Naive thymus-derived CD4-positive, alpha-beta T cell (primary cell): ENCODE measurements at places on chromosomes 5 and 9. TPM values are rescaled to one million over a fixed set of nuclear protein-coding genes. Genes with fewer than 3 reads are reported as not detected.

Gene SLC36A2
- not detected for total RNA-seq

Gene ADAMTS2
- total RNA-seq = not detected

- no peak overlapping the region for H3K4me3 ChIP-seq
- H3K4me1 ChIP-seq = peaks cover 6% of the 10 kb centered on the region
- H3K36me3 ChIP-seq = no peaks in the 10 kb centered on the region
- H3K27me3 ChIP-seq = no peaks in the 10 kb centered on the region
Measured at GRCh38 chr9:109014608-109015280, 1.4 kb upstream of the CTNNAL1 start.

GRCh38 chr9:81564632-81565031 is 124.7 kb downstream of the TLE1 start:
- H3K36me3 ChIP-seq = no peaks in the 10 kb centered on the region
- no peak overlapping the region for H3K27ac ChIP-seq
- no peak overlapping the region for H3K4me3 ChIP-seq

GRCh38 chr9:93030642-93031628 is 27.6 kb upstream of the SUSD3 start:
- H3K4me3 ChIP-seq = no peak overlapping the region
- DNase-seq = no peak
- H3K36me3 ChIP-seq = peaks cover 38% of the 10 kb centered on the region
- peak overlapping the region; percentile 90 for H3K27ac ChIP-seq
- no peaks in the 10 kb centered on the region for H3K27me3 ChIP-seq
- H3K4me1 ChIP-seq = peaks cover 45% of the 10 kb centered on the region

DNA sequence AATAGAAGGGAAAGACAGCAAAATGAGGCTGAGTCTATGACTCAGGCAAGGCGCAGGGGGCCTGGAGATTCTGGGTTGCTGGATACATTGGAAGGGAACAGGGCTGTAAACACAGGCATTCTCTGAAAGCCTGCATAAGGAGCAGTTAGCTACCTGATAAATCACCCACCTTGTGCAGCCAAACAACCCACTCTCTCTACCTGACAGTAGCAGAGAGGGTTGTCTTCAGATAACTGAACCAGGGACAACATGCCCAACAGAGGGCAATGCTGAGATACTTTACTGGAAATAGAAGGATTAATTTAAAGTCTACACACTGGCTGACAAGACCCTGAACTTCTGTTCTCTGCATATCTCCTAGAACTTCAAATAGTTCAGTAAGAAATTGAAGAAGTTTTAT is 161.6 kb downstream of the KCTD16 start:
- H3K4me1 ChIP-seq = no peaks in the 10 kb centered on the region
- H3K4me3 ChIP-seq = no peak overlapping the region
- H3K27me3 ChIP-seq = no peaks in the 10 kb centered on the region
- DNase-seq = no peak

- no peak for DNase-seq
- no peak overlapping the region for H3K4me3 ChIP-seq
- no peaks in the 10 kb centered on the region for H3K36me3 ChIP-seq
Measured at GRCh38 chr5:111755942-111756381, 1.0 kb downstream of the NREP start.

DNA sequence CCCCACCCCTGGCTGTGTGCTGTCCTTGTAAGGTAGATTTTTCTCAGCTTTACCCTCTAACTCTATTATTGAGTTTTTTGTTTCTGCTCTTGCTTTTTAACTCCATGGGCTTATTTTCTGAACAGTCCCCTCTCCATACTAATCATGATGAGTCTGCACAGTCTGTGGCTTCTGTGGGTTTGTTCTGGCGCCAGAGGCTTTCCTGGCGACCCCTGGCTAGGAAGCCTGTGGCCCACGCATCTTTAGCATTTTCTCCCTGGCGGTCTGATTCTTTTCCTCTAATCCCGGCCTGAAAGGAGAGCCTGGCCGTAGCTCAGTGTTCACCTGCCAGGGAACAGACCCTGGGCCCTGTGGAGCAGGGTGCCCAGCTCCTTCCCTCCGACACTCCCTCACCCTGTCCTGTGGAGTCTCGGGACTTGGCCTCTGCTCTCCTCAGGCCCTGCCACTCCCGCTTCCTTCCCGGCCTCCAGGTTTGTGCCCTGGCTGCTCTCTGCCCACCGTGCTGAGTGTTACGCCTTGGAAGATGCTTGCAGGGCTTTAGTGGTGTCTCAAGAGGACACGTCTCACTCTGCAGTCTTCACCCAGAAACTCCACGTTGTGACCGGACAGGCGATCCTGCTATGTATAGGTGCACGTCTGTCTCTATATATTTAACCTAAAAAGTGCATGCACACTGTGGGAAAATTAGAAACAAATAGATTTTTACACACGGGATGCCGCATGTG is 31.7 kb upstream of the LRRC14B start:
- no peak for DNase-seq

DNA sequence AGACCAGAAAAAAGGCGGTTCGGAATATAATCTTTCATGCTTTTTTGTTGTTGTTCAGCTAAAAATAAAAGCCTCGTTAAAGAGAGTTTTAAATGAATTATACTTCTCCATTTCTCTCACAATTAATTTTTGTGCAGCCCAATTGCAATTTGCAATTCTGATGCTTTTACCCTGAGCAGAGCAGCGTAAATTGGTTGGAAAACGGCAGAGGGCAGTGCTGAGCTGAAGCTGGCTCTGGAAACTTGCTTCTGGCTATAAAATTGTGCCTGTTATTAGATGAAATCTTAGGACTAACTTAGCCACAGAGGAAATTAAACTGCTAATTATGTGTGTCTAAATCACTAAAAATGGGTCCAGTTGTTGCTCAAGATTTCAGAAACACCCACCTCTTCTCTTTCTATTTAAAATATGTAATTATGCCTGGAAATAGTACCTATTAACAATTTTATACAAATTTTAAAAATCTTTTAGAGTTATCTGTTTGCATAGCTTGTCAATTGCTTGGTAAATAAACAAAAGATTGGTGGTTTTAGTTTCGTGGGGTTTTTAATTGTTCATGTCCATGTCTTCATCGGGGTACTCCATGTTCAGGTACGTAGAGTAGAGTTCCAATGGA is 441.8 kb upstream of the TLE4 start:
- no peaks in the 10 kb centered on the region for H3K27me3 ChIP-seq
- H3K27ac ChIP-seq = no peak overlapping the region
- no peak for DNase-seq

DNA sequence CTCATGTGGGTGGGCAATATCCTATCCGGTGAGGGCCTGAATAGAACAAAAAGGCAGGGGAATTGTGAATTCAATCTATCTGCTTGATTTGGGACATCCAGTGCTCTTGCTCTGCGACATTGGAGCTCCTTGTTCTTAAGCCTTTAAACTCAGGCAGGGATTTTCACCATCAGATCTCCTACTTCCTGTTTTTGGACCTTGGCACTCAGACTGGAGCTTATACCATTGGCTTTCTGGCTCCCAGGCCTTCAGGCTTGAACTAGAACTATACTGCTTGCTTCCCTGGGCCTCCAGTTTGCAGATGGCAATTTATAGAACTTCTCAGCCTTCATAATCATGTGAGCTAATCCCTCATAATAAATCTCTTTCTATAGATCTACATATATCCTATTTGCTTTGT is 134.3 kb upstream of the CLINT1 start:
- no peak overlapping the region for H3K27ac ChIP-seq
- DNase-seq = no peak
- H3K36me3 ChIP-seq = no peaks in the 10 kb centered on the region
- no peaks in the 10 kb centered on the region for H3K27me3 ChIP-seq
- H3K4me1 ChIP-seq = peaks cover 16% of the 10 kb centered on the region

- no peak for DNase-seq
- H3K4me3 ChIP-seq = no peak overlapping the region
- H3K4me1 ChIP-seq = no peaks in the 10 kb centered on the region
- no peak overlapping the region for H3K27ac ChIP-seq
Measured at GRCh38 chr5:53834500-53834899, 274.1 kb downstream of the NDUFS4 start.
